ENCODE measurements at places on chromosomes 11 and 22. TPM values are rescaled to one million over a fixed set of nuclear protein-coding genes. Genes with fewer than 3 reads are reported as not detected.
A peak's percentile ranks its signal among the peaks of the same experiment; 100 is the strongest.

Gene THRSP
- not detected for total RNA-seq

DNA sequence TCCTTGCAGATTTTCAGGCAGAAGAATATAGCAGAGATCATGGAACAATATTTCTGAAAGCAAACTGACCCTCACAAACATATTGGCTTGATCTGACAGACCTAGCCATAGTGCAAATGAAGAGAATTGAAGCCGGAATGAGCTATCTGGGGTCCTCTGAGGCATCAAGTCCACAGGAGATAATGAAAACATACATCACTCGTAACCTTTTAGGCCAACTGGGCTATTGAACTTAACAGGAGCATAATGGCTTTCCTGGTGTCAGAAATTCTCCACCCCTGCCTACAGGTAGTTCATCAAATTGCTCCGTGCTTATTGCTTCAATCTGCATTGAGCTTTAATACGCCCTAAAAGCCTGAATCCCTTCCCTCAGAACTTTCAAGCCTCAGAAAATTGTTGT, 1414.6 kb upstream of the TENM4 start:
- no peak overlapping the region for H3K4me3 ChIP-seq
- no peaks in the 10 kb centered on the region for H3K27me3 ChIP-seq
- H3K4me1 ChIP-seq: no peaks in the 10 kb centered on the region
- no peaks in the 10 kb centered on the region for H3K36me3 ChIP-seq

DNA sequence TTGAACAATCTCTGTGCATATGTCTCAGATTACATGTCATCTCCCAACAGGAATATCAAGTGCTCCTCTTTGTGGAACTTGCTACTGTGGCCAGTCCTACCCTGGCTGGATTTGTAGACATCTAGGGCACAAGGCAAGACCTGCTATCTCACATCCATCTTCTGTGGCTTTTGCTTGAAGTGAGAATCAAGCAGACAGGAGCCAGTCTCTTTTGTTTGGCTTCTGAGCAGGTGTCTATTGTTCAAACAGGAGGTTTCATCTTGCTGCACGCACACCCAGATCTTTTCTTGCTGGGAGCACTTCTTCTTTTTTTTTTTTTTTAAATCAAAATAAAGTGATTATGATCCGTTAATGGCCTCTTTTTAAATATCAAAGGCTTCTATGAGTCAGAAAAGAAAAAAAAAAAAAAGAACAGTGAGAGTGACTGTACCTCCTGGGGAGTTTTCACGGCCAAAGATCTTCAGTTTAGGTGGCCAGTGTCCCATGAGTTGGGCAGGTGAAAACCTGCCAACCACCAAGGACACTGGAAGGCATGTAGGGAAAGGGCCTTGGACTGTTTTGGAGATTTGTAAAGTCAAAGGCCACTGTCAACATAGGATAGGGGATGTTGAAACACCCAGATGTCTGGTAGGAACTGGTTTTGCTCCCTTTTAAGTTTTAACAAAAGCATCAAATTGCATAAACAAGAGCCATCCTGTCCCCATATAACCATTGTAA, 78.1 kb downstream of the CD44 start:
- H3K27me3 ChIP-seq: no peaks in the 10 kb centered on the region
- DNase-seq: no peak
- H3K4me1 ChIP-seq: no peaks in the 10 kb centered on the region
- no peak overlapping the region for H3K4me3 ChIP-seq

DNA sequence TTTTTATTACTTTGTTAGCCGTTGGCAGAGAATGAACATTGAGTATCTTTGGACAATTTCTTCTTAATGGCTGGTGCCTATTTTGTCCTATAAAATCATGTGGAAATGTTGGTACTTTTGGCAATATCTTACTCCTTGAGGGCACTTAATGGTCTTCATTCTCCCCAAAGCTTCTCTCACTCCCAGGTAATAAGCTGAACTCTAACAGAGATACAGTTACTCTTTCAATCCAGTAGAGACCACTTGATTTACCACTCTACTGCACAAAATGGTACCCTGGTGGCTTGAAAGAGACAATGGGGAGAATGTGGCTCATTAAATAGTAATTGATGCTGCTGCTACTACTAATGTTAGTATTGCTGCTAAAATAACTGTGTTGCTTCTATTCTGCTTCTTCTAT, 53.0 kb downstream of the MAML2 start:
- no peaks in the 10 kb centered on the region for H3K27me3 ChIP-seq
- H3K4me1 ChIP-seq: no peaks in the 10 kb centered on the region
- no peak overlapping the region for H3K4me3 ChIP-seq

Gene MYO18B
- 361 TPM for total RNA-seq

DNA sequence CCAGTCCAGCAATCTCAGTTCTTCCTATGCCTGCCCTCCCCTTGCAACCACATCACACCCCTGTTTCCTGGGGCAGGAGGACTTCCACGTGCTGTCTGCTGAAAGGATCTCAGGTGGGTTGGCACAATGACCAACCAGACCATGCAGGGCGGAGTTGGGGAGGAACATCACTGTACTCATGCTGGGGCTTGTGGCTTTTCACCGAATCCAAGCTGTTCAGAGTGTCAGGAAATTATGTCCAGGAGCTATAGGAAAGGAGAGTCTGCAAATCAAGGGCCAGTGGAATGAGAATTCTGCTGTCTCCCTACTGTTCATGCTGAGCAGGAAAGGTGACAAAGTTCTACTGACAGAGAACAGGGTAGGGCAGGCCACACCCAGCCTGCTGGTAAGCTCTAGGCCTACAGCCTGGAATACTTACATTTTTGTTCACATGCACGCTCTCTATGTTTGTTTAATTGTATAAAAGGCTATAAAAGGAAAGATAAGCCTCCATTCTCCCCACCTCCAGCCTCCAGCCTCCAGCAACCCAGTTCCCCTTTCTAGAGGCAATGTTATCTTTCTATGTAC, 1.7 kb upstream of the PLAAT2 start:
- no peak for DNase-seq
- peaks cover 9% of the 10 kb centered on the region for H3K4me1 ChIP-seq
- H3K27ac ChIP-seq: no peak overlapping the region

DNA sequence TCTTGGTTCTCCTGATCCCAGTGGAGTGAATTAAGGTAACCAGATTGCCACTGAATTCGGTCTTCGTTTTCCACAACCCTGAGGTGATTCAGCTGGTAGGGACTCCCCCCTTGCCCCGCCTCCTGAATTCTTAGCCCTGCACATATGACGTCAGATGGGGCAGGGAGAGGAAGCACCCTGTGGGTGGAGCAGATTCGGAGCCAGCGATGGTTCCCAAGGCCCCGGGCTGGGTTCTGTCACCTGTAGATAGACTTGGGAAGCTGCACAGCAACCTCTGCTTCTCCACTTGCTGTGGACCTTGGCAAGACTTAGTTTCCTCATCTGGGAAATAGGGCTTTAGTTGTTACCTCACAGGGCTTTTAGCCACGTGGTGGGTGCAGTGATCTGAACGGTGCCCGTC, 67.8 kb downstream of the CTTN start:
- DNase-seq: no peak
- no peak overlapping the region for H3K4me3 ChIP-seq
- no peak overlapping the region for H3K27ac ChIP-seq
- H3K4me1 ChIP-seq: peaks cover 9% of the 10 kb centered on the region
- no peaks in the 10 kb centered on the region for H3K36me3 ChIP-seq
- no peaks in the 10 kb centered on the region for H3K27me3 ChIP-seq

Gene SPON1
- 1.6 TPM for total RNA-seq

Gene TENM4
- total RNA-seq: 0.82 TPM

DNA sequence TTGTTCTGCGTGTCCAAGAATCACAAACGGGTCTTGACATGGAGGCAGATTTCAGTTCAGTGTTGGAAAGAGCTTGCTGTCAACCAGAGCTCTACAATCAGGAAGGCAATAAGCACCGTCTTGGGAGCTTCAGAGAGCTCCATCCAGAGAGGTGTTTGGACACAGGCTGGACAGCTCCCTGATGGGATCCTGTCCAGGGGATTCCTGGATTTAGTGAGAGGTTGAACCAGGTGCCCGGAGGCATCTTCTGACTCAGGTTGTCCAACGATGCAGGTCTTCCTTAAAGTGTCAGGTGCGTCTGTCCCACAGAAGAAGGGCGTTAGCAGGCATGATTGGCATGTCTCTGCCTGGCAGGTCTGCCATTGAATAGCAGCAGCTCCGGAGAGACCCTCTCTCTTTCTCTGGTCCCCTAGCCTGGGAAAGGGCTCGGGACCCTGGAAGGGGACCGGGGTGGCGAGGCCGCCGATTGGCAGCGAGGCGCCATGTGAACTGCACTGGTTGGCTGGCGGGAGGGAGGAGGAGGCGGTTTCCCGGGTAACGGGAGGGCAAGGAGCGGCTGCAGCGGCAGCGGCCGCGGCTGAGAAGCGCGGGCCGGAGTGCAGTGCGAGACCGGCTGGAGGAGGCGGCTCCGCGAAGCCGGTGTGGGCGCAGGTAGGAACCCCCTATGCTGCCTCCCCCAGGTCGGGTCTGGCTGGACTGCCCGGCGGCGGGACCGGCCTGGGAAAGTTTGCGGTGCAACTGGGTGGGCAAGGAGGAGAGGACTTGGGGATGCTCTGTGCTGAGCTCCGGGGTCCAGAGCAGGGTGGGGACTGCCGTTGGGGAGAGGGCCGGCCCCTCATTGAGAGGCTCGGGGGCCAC, 104.1 kb upstream of the E2F8 start:
- H3K27me3 ChIP-seq: peaks cover 60% of the 10 kb centered on the region
- no peak for DNase-seq
- H3K4me3 ChIP-seq: peak overlapping the region; percentile 46
- no peaks in the 10 kb centered on the region for H3K36me3 ChIP-seq

- DNase-seq: no peak
- H3K4me1 ChIP-seq: peaks cover 4% of the 10 kb centered on the region
- no peaks in the 10 kb centered on the region for H3K27me3 ChIP-seq
- H3K4me3 ChIP-seq: no peak overlapping the region
- H3K27ac ChIP-seq: no peak overlapping the region
Measured at GRCh38 chr11:121132211-121132976, 31.4 kb downstream of the TECTA start.

Gene GRAP2
- total RNA-seq: 0.07 TPM

Gene SDF2L1
- total RNA-seq: 33.2 TPM

Gene CYP2D6
- total RNA-seq: 0.24 TPM

- H3K4me1 ChIP-seq: peaks cover 17% of the 10 kb centered on the region
- no peak overlapping the region for H3K4me3 ChIP-seq
Measured at GRCh38 chr11:44585421-44585820, 20.0 kb downstream of the CD82 start.

Gene CCDC188
- total RNA-seq: not detected

GRCh38 chr22:33099593-33099992, 41.4 kb upstream of the SYN3 start:
- no peak for DNase-seq
- no peak overlapping the region for H3K27ac ChIP-seq
- H3K4me3 ChIP-seq: no peak overlapping the region
- peaks cover 8% of the 10 kb centered on the region for H3K27me3 ChIP-seq
- H3K4me1 ChIP-seq: no peaks in the 10 kb centered on the region
- H3K36me3 ChIP-seq: no peaks in the 10 kb centered on the region

DNA sequence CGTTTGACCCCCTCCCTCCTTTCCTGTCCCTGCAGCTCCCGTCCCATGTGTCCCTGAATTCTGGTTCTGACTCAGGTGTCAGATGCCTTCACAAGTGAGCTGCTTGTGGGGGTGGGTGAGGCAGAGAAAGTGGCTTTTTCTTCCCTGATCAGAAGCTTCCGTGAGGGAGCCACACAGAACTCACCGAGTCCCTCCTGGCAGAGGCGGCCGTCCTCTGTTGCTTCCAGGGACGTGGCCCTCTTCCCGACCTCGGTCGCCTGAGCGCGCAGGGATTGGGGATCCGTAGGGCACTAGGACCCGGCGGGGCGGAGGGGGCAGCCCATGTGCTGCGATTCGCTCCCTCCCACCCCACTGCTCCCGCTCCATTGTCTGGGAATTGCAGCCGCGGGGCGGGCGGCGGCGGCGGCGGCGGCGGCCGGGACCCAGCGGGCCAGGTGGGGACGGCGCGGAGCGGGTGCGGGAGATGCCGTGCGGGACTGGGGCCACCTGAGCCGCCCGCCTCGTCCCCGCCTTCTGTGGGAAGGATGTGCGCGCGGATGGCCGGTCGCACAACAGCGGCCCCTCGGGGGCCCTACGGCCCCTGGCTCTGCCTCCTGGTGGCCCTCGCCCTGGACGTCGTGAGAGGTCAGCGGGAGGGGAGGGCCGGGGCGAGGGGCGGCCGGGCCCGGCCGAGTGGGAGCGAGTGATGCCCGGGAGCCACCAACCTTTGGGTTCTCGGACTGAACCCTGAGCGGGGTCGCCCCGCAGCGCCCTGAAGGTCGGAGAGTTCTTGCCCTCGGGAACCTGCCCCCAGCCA, at the start of gene TMEM132A:
Gene TMEM132A (plus strand): TSS at position 351 of the 796 bp plus-strand sequence. CDS start 174 bp downstream, at position 525.
- peak within 1 kb of the TSS; percentile 52 for H3K27ac ChIP-seq
- no peaks in the 10 kb centered on the region for H3K36me3 ChIP-seq

DNA sequence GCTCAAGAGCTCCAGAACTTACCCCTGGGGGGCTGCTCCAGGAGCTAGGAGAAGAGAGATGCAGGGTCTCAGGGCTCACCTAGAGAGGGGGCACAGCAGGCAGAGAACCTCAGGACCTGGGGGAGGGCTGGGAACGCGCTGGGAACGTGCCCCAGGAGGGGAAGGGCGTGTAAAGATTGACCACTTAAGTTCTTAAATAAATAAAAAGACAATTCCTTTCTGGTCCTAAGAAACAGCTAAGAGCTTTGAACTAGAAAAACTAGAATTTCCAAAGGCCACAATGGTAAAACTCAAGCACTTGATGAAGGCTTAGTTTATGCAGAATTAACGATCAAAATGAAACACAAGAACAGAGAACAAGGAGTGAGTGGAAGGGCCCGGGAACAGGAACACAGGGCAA, 89.1 kb downstream of the CELSR1 start:
- DNase-seq: no peak
- H3K27me3 ChIP-seq: peaks cover 26% of the 10 kb centered on the region
- H3K27ac ChIP-seq: no peak overlapping the region
- no peak overlapping the region for H3K4me3 ChIP-seq

DNA sequence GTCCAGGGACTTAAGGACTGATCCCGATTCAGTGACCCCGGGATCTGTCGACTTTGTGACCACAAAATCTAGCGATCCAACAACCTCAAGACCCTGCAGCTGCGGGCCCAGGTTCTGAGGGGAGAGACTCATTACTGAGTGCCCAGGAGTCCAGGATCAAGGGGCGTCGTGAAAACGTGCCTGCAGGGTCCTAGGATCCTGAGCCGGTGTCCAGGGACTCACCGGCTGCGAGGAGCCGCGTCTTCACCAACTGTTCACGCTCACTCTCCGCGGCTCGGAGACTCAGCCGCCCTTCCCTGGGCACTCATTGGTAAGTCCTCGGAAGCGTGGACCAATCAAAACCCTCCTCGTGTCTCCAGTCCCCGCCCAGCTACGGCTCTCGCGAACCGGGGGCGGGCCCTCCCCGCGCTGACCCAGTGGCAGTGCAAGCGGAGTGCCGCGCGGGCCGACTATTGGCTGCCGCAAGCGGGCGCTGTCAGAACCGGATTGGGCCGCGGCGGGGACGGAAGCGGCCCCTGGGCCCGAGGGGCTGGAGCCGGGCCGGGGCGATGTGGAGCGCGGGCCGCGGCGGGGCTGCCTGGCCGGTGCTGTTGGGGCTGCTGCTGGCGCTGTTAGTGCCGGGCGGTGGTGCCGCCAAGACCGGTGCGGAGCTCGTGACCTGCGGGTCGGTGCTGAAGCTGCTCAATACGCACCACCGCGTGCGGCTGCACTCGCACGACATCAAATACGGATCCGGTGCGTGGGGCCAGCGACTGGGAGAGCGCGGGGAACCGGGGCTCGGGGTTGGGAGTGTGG, at the start of gene SDF2L1:
Gene SDF2L1 (plus strand): TSS at position 514 of the 795 bp plus-strand sequence. CDS start 35 bp downstream, at position 549.
- peak; percentile 99 for DNase-seq
- peak within 1 kb of the TSS; percentile 80 for H3K4me3 ChIP-seq
- peak within 1 kb of the TSS; percentile 72 for H3K27ac ChIP-seq
- H3K27me3 ChIP-seq: no peaks in the 10 kb centered on the region

Gene RFPL1
- total RNA-seq: not detected

Gene USP2
- total RNA-seq: 31.8 TPM

GRCh38 chr22:39446239-39446721, 10.5 kb upstream of the MGAT3 start:
- H3K27me3 ChIP-seq: peaks cover 8% of the 10 kb centered on the region
- DNase-seq: no peak
- no peaks in the 10 kb centered on the region for H3K4me1 ChIP-seq
- no peak overlapping the region for H3K4me3 ChIP-seq

All from gastrocnemius medialis (tissue), 4 donors.